ENCODE measurements at places on chromosomes 5 and 9.

DNA sequence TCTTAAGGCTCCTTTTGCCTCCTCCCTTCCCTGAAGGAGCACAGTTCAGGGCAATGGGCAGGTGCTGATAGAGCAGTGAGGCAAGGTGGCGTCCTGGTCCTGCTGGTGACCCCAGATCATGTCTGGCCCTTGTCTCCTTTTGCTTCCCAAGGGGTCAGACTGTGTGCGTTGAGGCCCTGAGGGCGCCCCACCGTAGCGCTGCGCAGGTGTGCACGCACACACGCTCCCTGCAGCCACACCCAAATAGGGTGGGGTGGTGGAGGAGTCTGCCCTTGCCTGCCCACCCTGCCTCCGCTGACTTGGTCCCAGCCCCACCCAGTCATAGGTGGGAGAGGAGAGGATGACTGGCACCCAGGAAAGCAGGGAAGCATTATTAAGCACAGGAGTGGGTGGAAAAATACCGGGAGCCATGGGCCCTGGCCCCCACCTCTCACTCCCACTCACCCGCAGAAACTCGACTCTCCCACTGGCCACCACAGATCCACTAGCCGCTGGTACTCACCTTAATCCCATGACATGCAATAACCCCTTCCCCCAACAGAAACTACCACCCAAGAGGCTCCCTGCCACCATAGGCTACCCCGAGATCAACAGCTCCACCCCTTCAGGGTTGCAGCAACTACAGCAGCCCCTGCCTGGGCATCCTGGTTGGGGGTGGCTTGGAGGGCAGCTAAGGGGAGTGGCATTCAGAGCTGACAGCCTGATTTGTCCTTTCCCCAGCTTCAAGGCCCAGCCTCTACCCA lies 16.7 kb downstream of the PDLIM4 start:
- no peak for DNase-seq

GRCh38 chr9:69193685-69194032 lies 19.6 kb downstream of the TJP2 start:
- no peak for DNase-seq

DNA sequence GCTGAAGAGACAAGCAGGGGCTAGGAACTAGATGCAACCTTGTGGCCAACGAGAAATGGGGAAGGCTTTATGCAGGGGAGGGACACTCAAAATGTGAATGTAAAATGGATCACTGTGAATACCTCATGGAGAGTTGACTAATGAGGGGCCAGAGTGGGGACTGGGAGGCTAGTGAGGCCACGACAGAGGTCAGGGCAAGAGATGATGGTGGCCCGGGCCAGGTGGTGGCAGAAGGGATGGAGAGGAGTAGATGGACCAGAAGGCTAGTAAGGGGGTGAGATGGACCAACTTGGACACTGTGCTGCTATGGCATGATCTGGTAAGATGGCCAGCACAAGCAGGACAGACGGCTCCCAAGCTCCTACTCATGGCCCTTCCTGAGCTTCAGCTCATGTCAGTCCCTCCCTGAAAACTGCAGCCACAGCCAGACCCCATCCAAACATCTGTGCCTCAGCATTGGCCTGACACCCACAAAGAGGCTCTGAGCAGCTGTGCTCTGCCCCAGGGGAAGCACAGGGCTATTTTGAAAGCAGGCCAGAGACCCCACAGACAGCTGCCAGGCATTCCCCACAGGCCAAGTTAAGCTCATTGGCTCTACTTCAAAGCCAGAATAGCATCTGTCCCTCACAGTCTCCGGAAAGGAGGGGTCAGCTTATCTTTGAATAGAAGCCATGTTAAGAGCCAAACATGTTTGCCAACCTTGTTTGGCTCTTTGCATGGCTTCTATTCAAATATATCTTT lies 22.1 kb downstream of the P4HA2 start:
- no peak for DNase-seq

GRCh38 chr5:150256410-150257064 lies 33.0 kb downstream of the CAMK2A start:
- DNase-seq: no peak

DNA sequence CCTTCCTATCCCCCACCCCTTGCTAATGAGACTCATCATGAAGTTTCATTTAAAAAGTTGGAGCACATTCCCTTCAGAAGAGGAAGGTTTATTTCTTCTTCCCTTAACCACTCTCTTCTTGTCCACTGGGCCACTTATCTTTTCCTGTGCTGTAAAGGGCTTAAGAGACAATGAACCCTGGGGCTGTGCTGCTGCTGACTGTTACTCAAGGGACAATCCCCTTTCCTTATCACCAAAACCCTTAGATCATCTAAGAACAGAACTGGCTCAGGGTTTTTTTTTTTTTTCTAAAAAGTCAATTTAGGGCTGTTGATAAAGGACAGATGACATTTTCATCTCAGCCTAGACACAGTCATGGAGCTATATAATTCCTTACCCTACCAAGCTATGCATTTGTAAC lies 29.6 kb downstream of the CAPSL start:
- no peak for DNase-seq

DNA sequence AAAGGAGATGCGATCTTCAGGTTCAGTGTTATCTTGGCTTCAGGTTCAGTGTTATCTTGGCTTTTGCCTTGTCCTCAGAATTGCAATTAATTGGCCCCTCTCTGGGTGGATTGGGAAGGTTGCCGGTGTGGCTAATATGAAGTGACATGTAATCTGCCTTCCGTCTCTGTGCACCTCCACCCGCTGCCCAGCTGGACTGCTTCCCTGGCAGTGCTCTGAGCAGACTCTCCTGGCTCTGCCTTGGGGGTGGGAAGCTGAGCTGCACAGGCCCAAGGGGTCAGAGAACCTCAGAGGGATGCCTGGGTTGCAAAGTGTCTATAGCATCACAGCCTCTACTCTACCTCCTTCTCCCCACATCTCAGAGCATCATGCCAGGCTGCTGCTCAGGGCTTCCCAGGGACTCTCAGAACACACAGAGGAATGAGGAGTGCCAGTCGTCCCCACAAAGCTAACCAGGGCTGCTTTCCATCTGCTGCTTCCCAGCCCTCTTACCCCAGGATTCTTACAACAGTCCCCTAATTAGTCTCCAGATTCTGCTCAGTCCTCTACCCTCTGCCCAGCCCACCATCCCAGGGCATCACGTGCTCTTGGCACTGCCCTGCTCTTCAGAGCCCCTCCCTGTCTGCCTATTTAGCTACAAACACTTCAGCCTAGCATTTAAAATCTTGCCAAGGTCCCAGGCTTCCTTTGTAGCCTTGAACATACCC lies 54.4 kb upstream of the AFAP1L1 start:
- no peak for DNase-seq

GRCh38 chr5:56494300-56494731 lies 261.2 kb upstream of the ANKRD55 start:
- DNase-seq: no peak

GRCh38 chr5:33340195-33340594 lies 100.6 kb upstream of the TARS1 start:
- no peak for DNase-seq

- DNase-seq: no peak
Measured at GRCh38 chr9:112032009-112032408, 135.4 kb downstream of the UGCG start.

DNA sequence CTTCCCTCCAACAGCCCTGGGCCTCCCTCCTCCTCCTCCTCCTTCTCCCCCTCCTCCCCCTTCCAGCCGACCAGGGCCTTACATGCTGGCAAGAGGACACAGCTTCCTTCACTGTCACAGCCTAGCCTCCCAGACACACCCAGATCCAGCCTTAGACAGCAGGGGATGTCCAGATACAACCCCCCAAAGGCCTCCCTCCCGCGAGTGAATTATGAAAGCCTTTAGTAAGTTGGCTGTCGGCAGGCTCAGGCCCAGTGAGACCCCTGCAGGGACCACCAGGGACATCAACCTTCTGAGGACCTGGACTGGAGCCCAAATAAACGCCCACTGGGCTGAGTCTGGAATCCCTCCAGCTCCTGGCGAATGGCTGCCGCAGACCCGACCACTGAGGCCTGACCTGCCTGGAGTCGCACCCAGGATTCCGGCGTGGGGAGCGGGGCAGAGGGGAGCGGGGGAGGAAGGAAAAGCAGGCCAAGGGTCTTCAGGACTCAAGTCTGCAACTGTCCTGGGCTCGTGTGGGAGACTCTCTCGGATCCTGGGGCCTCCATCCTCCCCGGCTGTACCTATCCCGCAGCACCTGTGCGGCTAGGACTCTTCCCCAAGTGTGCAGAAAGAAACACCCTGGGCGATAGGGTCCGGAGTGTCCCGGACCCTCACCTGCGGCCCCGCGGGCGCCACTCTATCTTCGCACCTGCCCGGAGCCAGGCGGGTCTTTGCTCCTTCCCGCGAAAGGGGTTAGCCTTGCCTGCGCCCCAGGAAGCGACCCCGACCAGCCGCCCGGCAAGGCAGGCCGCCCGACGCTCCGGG lies 705 bp downstream of the SEPTIN8 start:
- no peak for DNase-seq

DNA sequence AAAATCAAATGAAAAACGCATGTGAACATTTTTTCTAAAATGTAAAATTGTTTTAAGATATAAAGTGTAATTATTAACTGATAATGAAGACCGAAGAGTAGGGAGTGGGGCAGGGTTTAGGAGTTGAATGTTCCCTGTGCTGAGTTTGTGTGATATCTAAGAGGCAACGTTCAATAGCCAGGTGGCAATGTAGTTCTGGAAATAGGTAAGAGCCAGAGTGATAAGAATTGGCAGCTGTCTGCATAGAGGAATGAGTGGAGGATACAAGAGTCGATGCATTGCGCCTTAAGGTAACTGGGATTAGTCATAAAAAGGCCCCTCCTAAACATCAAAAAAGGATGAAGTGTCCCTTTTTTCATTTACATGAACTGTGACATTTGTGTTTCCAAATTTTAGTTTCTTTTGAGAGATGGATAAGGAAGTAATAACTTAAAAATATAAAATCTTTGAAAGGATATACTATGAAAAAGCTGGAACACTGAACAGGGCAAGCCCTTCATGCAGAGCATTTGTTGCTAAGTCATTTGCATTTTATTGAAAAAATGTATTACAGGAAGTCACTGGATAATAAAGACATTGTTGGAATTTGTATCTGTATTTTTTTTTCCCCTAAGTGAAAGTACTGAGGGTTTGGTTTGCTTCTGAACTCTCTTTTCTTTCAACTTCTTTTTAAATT lies 659.3 kb downstream of the ACTL7B start:
- no peak for DNase-seq

- no peak for DNase-seq
Measured at GRCh38 chr9:107749787-107750444, 260.3 kb upstream of the KLF4 start.

DNA sequence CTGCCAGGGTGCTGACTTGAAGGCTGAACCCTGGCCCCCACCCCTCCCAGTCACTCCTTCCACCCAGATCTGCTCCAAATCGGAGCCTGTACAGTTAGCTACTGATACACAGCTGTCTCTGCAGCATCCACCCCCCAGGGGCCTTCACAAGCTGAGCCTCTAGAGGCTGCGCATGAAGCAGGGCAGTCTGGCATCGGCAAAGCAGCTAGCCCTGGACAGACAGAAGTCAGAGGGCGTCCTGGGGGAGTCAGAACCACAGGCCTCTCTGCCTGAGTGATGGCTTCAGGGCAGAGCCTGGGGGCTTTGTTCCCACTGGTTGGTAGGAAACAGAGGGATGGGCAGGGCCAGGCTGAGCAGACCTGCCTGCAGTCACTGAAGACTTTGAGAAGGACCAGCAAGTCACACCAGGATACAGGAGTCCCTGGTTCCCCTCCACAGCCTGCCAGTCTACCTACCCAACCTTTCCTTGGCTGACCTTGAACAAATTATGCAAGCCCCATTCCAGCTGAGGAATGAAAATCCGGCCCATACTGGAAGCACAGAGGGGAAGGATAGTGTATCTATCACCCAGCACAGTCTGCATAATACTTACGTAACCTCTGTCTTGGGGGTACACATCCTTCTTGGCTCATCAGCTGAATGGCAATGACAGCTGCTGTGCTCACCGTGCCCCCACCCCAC lies 8.8 kb downstream of the VDAC1 start:
- no peak for DNase-seq

DNA sequence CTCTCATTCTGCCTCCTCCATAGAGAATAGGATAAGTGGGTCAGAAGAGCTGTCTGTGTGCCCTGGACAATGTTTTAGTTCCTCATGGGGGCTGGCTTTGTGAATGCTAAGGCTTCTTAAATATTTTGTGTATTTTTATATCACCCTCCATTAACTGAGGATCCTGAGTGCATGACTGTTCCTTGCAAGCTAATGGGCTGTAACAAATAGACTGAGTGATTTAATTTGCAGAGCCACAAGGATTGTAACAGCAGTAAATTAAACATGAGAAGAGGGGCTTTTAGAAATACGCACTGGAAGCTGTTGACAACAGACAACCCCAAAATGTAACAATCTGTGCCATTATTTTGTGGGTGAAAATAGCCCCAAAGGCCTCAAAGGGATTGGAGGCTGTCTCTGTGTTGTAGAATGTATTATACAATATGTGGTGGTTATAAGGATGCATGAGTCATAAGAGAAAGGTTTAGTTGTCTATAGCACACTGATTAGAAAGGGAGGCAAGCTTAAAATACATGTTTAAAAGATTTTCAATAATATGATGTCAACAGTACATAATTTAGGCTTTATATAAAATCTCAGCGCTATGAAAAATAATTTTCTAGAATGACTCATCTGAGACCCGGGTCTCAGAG lies 152.7 kb upstream of the ACTBL2 start:
- no peak for DNase-seq

- DNase-seq: no peak
Measured at GRCh38 chr5:403995-404394, 39.0 kb upstream of the EXOC3 start.

GRCh38 chr5:56172241-56172640 lies 60.9 kb downstream of the ANKRD55 start:
- DNase-seq: no peak

DNA sequence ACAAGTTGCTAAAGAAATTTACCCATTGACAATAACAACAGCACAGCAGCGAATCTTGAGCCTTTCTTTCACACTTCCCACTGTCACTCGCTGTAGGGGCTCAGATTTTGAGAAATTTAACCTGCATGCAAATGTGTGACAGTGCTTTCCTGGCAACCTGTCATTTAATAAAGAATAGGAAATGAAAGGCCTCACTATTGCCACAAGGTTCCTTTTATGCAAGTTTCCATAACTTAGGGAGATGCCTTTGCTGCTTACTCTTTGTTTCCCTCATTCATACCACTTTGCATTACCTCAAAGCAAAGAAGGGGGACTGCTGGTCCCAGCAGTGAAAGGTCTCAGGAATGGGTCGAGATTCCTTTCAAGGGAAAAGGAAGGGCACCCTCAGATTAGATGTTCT lies 49.5 kb downstream of the PTCD2 start:
- DNase-seq: no peak

DNA sequence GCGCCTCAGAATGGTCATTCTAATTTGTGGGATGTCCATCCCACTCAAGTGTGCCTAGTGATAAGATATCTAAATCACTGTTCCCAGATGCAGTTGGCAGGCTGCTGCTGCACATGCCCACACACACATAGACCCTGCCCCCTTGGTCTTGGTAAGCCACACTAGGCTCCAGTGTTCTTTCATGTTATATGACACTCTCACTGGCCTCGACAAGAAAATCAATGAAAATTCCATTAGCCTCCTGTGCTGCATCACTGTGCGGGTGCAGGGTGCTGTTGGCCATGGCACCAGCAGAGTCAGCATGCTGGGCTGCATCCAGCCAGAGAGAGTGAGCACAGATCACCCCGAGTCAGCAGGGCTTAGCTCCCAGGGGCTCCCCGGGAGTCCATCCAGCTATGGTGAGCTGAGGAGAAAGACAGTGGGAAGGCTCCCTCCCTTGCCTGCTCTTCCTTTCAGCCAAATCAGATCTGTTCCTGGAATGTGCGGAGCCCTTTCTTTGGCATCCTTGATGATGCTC lies 59.9 kb downstream of the ABLIM3 start:
- no peak for DNase-seq

Data from NCI-H2107 (cell line).